ENCODE measurements at places on chromosomes 3 and 15. TPM values are rescaled to one million over a fixed set of nuclear protein-coding genes. Genes with fewer than 3 reads are reported as not detected.

DNA sequence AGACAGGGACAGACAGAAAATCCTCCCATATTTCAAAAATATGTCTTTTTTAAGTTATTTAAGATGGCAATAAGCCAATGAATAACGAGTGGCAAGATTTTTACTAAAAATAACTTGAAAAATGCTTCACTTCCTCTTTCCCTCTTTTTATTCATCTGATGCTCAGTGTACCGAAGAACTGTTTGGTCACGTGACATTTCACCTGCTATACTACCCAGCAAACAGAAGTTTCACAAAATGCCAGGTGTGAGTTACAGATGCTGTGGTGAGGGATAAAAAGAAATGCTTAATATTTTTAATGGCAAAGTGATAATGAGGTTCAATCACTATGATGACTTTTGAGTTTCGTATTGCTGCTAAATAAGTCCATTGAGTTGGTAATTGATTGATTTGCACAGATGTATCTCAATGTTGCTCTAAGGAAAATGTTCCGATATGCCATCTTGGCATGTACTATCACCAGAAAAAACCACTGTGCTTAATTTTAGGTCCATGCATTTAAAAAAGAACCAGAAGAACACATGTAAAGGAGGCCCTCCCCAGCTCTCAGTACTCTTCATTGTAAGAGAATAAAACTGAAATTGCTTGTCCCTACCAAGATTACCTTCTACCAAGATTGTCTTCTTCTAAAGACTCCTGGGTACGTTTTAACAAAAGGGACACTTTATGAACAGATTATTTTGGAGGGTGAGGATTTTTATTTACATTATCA is 26.0 kb upstream of the SEC62 start:
- H3K27ac ChIP-seq, result no peak overlapping the region
- H3K4me1 ChIP-seq, result no peaks in the 10 kb centered on the region
- H3K27me3 ChIP-seq, result no peaks in the 10 kb centered on the region
- no peak for DNase-seq
- H3K36me3 ChIP-seq, result no peaks in the 10 kb centered on the region

DNA sequence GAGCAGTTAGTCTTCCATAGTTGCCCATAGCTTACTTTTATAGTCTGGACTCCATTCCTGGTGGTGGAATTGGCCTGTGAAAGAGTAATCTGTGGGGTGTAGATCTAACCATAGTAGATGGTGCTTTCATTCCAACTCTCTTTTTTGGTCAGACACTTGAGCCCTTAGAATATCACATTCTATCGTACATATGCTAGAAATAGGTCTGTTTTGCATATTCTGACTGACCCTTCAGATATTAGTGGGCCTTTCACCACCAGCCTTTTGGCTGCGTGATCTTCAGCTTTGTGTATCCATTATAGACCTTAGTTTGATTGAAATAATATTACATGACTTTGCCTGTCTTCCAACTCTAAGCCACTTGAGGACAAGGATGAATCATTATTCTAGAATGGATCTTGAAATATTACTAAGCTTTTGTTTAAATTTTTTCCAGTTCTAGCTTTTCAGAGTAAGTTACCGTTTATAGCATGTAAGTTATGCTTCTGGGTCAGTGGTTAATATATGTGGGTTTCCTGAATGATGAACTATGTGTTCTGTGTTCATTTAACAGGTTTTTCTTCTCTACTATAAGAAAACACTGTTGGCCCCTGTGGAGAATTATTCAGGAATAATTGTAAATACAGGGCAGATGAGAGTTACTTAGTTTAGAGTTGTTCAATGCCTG is 8.7 kb downstream of the RAB7A start:
- no peaks in the 10 kb centered on the region for H3K36me3 ChIP-seq
- no peak overlapping the region for H3K4me3 ChIP-seq
- DNase-seq, result no peak
- no peaks in the 10 kb centered on the region for H3K27me3 ChIP-seq

- no peaks in the 10 kb centered on the region for H3K36me3 ChIP-seq
- H3K27ac ChIP-seq, result no peak overlapping the region
- no peaks in the 10 kb centered on the region for H3K4me1 ChIP-seq
- DNase-seq, result no peak
- H3K27me3 ChIP-seq, result no peaks in the 10 kb centered on the region
- H3K4me3 ChIP-seq, result no peak overlapping the region
Observed at GRCh38 chr3:65559643-65560042, 479.1 kb downstream of the MAGI1 start.

- H3K4me3 ChIP-seq, result no peak overlapping the region
- H3K36me3 ChIP-seq, result no peaks in the 10 kb centered on the region
- H3K27me3 ChIP-seq, result no peaks in the 10 kb centered on the region
- H3K4me1 ChIP-seq, result no peaks in the 10 kb centered on the region
- no peak for DNase-seq
Observed at GRCh38 chr15:100834731-100835130, 44.9 kb upstream of the ALDH1A3 start.

- no peaks in the 10 kb centered on the region for H3K36me3 ChIP-seq
- H3K4me1 ChIP-seq, result no peaks in the 10 kb centered on the region
- no peak overlapping the region for H3K27ac ChIP-seq
Observed at GRCh38 chr3:75687323-75687722, 23.2 kb downstream of the FRG2C start.

DNA sequence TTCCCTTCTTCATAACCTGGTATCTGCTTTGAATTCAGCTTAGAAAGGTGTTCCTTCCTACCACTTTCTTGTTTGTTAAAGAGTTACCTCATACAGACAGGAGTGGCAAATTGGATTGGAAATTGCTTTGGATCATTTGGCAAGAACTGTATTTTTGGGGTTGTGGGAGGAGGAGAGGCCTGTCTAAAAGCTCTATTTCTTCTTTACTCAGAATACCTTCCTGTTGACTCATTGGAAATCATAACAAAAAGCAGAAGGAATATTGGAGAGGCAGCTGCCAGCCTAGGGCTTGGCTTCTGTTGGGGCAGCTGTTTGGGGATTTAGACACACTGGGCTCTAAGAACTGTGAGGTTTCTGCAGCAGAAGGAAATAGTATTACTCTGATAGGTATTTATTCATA is 14.2 kb downstream of the IQGAP1 start:
- no peak overlapping the region for H3K4me3 ChIP-seq
- H3K36me3 ChIP-seq, result no peaks in the 10 kb centered on the region
- no peaks in the 10 kb centered on the region for H3K27me3 ChIP-seq
- H3K27ac ChIP-seq, result peak overlapping the region; percentile 85
- H3K4me1 ChIP-seq, result peaks cover 39% of the 10 kb centered on the region

DNA sequence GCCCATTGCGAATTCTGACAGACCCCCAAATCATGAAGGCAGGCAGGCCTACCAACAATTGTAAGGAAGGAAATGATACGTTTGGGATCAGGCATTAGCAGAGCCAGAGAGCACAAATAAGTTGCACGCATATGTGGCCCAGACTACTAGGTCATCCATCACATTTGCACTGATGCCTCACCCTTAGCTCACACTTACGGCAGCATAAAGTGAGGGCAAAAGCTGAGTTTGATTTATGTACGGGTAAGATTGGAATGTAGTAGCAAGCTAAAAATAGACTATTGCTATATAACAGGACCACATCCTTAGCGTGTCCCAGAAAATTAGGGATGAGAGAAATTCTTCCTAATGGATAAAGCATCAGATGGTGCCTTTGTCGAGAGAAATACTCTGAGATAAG is 58.6 kb downstream of the QTRT2 start:
- H3K27ac ChIP-seq, result no peak overlapping the region
- no peaks in the 10 kb centered on the region for H3K27me3 ChIP-seq
- H3K36me3 ChIP-seq, result no peaks in the 10 kb centered on the region
- no peak for DNase-seq
- no peaks in the 10 kb centered on the region for H3K4me1 ChIP-seq
- H3K4me3 ChIP-seq, result no peak overlapping the region

DNA sequence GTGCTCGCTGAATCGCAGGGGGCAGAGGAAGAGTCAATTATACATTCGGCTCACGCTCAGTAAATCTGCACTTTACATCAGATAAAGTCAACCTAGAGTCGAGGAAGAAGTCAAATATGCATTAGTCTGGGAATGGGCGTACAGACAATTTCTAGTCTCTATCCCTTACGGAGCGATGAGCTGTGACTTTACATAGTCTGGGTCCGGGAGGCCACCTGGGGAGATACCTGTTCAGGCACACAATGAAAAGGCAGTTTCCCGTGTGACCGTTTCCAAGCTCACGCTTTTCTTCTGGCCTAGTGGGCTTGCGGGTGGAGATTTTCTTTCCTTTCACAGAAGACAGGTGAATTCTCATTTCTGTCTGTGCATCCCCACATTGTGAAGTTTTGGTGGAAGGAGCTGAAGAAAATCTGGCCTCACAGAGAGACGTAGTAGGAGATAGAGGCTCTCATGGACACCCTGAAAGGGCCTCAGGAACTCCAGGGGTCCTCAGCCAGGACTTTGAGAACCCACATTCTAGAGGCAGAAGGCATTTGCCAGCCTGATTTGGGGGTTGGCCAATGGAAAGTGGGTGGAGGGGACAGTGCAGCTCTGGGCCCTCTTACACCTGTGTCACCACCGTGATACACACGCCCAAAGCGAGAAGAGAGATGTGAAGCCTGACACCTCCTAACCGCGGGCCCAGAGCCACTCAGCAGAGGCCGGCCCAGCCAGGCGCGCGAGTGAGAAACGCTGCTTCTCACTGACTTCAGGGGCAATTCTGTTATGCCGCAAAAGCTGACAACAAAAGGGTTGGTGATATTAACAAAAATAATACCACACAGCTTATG is 10.7 kb upstream of the OCA2 start:
- H3K27ac ChIP-seq, result no peak overlapping the region
- H3K4me3 ChIP-seq, result no peak overlapping the region
- H3K4me1 ChIP-seq, result peaks cover 6% of the 10 kb centered on the region
- no peaks in the 10 kb centered on the region for H3K27me3 ChIP-seq
- no peaks in the 10 kb centered on the region for H3K36me3 ChIP-seq
- DNase-seq, result no peak

DNA sequence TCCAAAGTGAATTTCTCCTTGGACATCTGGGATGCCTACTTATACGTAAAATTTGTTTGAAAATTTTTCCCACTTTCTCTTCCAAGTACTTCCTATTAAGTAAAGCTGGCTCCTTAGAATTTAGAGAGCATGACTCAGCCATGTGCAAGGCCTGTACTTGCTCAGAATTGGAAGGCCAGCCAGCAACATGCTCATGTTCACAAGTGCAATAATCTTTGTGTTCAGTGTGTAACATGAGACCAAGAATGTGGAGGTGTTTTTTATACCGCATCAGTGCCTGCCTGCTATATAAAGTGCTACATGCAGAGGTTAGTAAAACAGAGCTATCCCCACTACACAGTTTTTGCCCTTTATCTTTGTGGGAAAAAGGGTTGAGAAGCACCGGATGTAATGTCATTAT is 151.9 kb upstream of the FEZF2 start:
- H3K4me1 ChIP-seq, result no peaks in the 10 kb centered on the region
- no peak overlapping the region for H3K4me3 ChIP-seq
- DNase-seq, result no peak
- no peaks in the 10 kb centered on the region for H3K27me3 ChIP-seq
- no peak overlapping the region for H3K27ac ChIP-seq
- H3K36me3 ChIP-seq, result no peaks in the 10 kb centered on the region

- H3K27ac ChIP-seq, result no peak overlapping the region
- no peaks in the 10 kb centered on the region for H3K4me1 ChIP-seq
- H3K36me3 ChIP-seq, result no peaks in the 10 kb centered on the region
- no peaks in the 10 kb centered on the region for H3K27me3 ChIP-seq
- no peak for DNase-seq
Observed at GRCh38 chr3:8094415-8094814, 407.2 kb upstream of the LMCD1 start.

DNA sequence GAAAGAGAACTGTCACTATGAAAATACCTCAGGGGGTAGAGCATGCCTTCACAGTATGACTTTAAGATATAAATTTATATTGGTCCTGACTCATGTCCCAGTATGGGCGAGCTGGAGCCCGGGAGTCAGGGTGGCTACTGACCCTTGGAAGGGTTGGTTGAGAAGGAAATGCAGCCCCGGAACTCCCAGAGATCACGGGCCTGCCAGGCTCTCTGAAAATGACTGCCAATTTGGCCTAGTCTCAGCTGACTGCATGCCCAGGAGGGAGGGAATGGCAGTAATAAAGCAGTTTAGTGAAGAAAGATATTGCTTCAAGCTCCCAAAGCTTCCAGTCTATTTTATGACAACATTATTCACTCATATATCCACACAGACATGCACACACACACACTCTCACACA is 299.0 kb downstream of the NR2F2 start:
- DNase-seq, result peak; percentile 21
- H3K4me1 ChIP-seq, result peaks cover 4% of the 10 kb centered on the region
- no peak overlapping the region for H3K4me3 ChIP-seq
- no peaks in the 10 kb centered on the region for H3K27me3 ChIP-seq
- peak overlapping the region; percentile 6 for H3K27ac ChIP-seq

GRCh38 chr15:75167588-75168350 is 33.9 kb upstream of the C15orf39 start:
- no peaks in the 10 kb centered on the region for H3K27me3 ChIP-seq
- no peak overlapping the region for H3K27ac ChIP-seq

DNA sequence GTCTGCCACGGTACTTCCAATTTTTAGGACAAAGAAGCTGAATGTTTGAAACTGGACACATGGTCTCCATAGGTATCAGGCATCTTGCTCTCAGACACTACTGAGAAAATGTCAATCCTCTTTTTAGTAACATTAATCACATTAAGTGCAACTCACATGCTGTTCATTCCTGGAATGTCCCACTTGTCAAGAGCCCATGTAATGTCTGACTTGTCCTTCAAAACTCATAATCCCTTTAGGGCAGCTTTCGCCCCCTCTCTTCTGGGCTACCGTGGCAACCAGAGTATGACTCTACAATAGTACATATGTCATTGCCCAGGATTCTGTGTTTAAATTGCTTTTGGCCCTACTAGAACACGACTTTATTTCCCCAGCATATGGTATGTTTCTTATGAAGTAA is 12.3 kb downstream of the NUDT16 start:
- no peaks in the 10 kb centered on the region for H3K36me3 ChIP-seq
- DNase-seq, result no peak
- H3K4me3 ChIP-seq, result no peak overlapping the region
- H3K4me1 ChIP-seq, result no peaks in the 10 kb centered on the region

- DNase-seq, result no peak
- no peaks in the 10 kb centered on the region for H3K4me1 ChIP-seq
- no peak overlapping the region for H3K4me3 ChIP-seq
- no peak overlapping the region for H3K27ac ChIP-seq
- no peaks in the 10 kb centered on the region for H3K36me3 ChIP-seq
- H3K27me3 ChIP-seq, result no peaks in the 10 kb centered on the region
Observed at GRCh38 chr3:30776186-30776815, 118.2 kb downstream of the GADL1 start.

- H3K27me3 ChIP-seq, result no peaks in the 10 kb centered on the region
- H3K36me3 ChIP-seq, result no peaks in the 10 kb centered on the region
- peaks cover 6% of the 10 kb centered on the region for H3K4me1 ChIP-seq
Observed at GRCh38 chr3:127730171-127730570, 57.4 kb downstream of the ABTB1 start.

Gene BUB1B
- total RNA-seq, result 31.5 TPM

Gene C3orf20
- not detected for total RNA-seq

Gene ISLR
- total RNA-seq, result 170 TPM

Gene STXBP5L
- total RNA-seq, result 2.6 TPM

Gene CDHR4
- 0.41 TPM for total RNA-seq

Gene GP5
- 0.24 TPM for total RNA-seq

Gene LTK
- total RNA-seq, result not detected

Gene TMCO5A
- not detected for total RNA-seq

Gene ROBO1
- 12.9 TPM for total RNA-seq

Gene PSTPIP1
- total RNA-seq, result 1.3 TPM

Gene GOLGA6L4
- total RNA-seq, result 2.4 TPM

Gene BLM
- 0.46 TPM for total RNA-seq

All from uterus (tissue), 4 donors.